ENCODE measurements at places on chromosomes 12 and 14. TPM values are rescaled to one million over a fixed set of nuclear protein-coding genes. Genes with fewer than 3 reads are reported as not detected.

KRAS gene
- 11.3 TPM for total RNA-seq

DNAH10 gene
- 0.13 TPM for total RNA-seq

CIT gene
- 24.8 TPM for total RNA-seq

USP44 gene
- total RNA-seq, result 0.79 TPM

COX8C gene
- not detected for total RNA-seq

LBHD2 gene
- total RNA-seq, result not detected

Data from aortic smooth muscle cell (primary cell).